Stimulated activated CD8-positive, alpha-beta memory T cell treated with anti-CD3 and anti-CD28 coated beads, Interleukin-4, amount 100 ng/mL, for 48 hours (primary cell): ENCODE measurements at places on chromosomes 3 and 15.

GRCh38 chr15:68556139-68556990, 22.4 kb upstream of the CORO2B start:
- DNase-seq = no peak

GRCh38 chr3:78830470-78830869, 937.3 kb downstream of the ROBO1 start:
- no peak for DNase-seq

GRCh38 chr3:58151637-58152036, 59.1 kb downstream of the DNASE1L3 start:
- no peak for DNase-seq

DNA sequence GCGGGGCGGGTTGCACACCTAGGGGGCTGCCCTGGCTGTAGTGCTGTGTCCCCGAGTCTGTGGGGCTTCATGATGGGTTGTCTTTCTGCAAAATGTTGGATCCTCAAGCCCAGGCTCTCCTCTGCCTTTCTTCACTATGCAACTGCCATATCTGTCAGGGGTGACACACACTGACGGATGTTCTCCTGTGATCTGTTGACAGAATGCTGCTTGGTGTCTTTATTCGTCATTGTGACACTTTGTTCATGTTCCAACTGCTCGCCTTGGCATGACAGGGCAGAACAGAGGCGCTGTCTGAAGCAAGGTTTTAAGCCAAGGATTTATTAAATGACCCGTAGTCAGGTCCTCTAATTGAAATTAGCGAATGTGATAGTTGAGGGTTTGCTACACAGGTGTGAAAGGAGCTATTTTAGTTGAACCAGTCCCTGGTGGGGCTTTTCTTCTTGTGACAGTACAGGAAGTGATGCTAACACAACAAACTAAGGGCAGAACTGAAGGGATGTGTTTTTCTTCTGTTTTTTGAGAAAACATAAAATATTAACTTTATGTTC, 173.4 kb downstream of the MCTP2 start:
- DNase-seq = no peak

DNA sequence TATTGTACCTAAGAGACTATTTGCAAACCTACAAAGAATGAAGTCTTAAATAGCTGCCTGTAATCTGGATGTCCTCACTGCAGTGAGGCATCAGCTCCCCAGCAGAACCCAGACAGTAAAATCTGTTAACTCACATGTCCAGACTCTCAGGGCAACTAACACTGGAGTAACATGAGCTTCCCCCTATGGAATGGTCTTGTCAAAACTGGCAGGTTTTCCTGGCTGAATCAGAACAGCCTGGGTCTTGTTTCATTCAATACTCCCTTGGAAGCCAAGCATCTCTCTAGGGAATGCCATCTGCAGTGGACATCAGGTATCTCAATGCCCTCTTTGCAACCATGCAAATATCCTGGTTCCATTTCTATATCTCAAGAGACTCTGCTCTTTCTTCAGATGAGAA, 24.4 kb downstream of the PTPN9 start:
- no peak for DNase-seq

- no peak for DNase-seq
Measured at GRCh38 chr15:32861761-32862160, 144.0 kb downstream of the GREM1 start.

DNA sequence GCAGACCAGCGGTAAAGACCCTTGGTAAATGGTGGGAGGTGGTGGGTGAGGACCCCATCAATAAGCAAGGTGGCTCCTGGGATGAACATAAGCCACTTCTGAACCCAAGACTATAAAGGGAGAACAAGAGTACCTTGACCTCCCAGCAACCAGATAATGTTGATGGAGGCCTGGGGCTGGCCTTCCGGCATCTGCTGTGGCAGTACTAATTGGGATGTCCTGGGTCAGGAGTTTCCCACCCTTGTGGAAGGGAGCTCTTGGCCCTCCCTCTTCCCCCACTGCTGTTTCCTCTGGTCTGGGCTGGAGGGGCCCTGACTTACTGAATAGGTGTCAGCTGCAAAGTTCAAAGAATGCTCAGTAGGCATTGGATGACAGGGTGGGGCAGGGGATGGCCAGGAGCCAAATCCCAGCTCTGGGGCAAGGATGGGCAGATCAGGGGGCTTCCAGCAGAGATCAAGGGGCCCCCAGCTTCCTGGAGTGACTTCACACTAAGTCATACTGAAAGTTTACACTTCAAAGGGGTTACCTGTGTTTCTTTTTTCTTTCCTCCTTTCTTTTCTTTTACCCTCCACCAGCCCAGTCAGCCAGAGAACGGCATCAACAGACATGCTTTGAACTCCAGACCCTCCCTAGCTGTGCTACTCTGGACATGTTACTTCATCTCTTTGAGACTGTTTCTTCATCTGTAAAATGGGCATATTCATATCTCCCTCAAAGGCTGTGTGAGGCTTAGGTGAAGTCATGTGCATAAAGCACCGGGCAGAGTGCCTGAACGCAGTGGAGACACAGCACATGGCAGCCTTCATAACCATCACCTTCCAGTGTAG, 1.5 kb downstream of the RBP1 start:
- DNase-seq = no peak

DNA sequence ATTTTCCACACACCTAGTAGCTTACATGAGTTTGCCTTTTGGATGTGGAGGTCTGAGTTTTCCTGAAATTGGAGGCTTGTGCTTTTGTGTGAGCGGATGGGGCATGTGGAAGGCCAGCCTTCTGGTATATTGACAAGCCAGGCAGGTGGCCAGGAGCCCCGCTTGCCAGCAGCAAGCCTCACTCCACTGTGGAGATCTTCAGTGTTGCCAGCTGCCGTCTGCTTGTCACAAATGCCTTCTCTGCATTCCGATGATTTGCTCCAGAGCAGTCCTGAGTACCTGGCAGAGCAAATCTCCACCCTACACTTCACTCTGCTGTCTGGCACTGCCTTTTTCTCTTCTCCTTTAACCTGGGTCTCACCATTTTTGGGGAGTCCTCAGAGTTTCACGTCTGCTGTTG, 29.1 kb upstream of the CHST2 start:
- no peak for DNase-seq

GRCh38 chr3:130607553-130608154, 90.7 kb downstream of the COL6A6 start:
- no peak for DNase-seq

DNA sequence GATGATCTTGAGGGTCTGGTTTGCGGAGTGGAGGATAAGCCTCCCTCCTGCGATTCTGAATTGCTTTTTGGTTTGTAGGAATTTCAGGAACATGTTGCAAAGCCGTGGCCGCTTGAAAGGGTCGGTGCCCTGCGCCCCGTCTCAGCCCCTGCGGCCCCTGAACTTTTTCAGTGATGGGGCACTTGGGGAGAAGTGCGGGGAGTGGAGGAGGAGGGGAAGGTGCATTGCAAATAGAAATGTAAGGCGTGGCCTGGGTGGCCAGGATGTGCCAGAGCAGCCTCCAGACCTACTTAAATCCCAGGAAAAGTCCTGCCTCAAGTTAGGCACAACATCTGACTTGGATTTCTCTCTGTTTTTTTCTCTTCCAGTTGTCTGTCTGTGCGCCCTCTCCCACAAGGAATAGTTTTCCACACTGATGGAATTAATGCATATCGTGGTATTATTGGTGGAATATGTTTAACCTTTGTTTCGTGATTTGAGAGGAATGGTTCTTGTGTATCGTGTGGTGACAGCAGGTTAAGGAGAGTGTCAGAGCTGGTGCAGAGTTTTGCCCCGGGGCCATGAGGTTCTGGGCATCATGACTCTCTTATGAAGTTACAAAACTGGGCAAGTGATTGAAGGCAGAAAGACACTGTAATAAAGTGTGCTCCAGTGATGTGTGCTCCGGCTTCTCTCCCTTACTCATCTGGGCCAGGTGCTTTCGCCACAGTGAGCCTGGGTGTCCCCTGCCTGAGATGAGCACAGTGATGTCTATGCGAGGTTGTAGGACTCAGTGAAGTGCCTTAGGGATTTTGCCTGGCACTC, 153.8 kb downstream of the PGPEP1L start:
- DNase-seq = no peak

DNA sequence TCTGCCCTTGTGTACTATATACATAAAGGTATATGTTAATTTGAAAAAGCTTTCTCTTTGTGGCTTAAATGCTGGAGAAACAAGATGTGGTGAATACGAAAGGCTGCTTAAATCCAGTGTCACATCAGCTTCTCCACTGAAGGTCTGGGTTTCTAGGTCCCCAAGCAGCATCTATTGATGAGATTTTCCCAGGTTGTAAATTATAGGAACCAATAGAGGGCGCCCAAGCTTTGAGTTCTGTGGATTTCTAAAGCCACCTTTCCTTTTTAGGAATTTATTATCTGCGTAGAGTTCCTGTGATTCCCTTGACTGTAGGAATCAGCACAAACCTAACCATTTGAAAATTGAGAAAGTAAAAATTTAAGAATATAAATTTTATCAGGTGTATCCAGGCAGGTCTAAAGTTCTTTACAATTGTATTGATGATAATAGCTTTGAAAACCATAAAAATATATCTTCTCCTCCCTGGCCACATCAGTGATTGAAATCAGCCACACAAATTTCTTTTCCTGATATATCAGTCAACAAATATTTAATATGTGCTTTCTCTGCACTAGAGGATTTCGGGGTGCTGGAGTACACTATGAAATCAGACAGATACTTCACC, 88.3 kb upstream of the ADAMTSL3 start:
- DNase-seq = no peak

GRCh38 chr3:175741951-175742350, 882.8 kb downstream of the NAALADL2 start:
- no peak for DNase-seq

GRCh38 chr15:33148129-33148751, 46.3 kb downstream of the FMN1 start:
- no peak for DNase-seq

- no peak for DNase-seq
Measured at GRCh38 chr3:156691920-156692319, 17.5 kb downstream of the TIPARP start.

- DNase-seq = no peak
Measured at GRCh38 chr3:11913316-11913715, 66.6 kb upstream of the TAMM41 start.

GRCh38 chr3:186220911-186221645, 112.2 kb upstream of the ETV5 start:
- DNase-seq = no peak

- no peak for DNase-seq
Measured at GRCh38 chr3:14513566-14514322, 26.4 kb downstream of the GRIP2 start.

DNA sequence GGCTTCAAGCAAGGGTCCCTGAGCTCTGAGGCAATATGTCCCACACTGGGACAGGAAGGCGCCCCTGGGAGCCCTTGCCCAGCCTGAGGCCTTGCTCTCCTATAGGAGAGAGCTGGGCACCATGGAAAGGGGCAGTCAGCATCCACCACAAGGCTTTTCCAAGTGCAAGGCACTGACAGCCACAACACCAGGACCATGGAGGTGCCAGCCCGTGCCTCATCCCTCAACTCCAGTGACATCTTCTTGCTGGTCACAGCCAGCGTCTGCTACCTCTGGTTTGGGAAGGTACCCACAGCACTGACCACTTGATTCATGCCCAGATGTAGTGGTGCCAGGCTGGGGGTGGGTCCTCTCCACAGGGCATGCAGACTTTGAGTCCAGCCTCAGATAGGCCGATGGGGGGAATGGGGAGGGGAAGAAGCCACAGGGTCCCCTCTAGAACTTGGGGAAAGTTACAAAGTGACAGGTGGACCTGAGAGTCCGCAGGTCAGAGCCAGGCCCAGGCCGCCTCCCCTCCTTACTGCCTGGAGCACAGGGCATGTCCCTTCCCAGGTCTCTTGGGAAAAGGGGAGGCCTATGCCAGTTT, 11.8 kb downstream of the VILL start:
- no peak for DNase-seq

GRCh38 chr3:81788610-81789009, 27.2 kb upstream of the GBE1 start:
- no peak for DNase-seq

DNA sequence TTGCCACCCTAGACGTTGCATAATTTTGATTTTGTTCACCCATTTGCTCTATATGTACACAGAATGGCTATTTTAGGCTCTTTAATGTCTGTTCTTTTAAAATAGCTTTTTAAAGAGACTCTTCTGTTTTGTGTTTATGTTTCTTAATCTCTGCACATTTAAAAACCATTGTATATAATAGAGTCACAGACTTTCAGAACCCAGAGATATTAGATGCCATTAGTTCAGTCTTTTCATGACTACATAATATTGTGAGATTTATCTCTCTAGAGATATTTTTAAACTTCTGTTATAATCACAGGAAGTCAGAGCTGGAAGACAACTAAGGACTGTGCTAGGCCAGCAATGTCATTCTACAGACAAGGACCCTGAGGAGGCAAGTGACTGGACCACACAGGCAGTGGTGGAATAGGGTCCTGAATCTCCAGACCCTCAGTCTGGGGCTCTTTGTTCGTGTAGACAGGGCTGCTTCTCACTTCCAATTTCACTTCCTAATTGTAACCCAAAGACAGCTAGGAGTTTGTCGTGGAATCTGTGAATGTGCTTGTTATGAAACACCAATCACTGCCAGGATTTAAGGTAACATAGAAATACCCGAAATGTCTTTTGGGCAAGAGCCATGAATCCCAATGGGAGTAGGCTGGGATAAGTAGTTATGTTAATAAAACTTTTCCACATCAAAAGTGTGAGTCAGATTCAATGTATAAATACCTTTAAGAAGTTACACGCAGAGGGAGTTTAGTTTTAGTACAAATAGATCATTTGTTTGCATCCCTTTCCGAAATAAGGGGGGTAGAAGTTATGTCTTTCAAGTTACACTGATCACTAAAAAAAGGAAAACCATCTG, 165.2 kb upstream of the ROPN1 start:
- no peak for DNase-seq

GRCh38 chr3:123390865-123391600, 57.9 kb downstream of the ADCY5 start:
- DNase-seq = no peak

GRCh38 chr3:152362086-152362485, 93.4 kb downstream of the MBNL1 start:
- DNase-seq = no peak

DNA sequence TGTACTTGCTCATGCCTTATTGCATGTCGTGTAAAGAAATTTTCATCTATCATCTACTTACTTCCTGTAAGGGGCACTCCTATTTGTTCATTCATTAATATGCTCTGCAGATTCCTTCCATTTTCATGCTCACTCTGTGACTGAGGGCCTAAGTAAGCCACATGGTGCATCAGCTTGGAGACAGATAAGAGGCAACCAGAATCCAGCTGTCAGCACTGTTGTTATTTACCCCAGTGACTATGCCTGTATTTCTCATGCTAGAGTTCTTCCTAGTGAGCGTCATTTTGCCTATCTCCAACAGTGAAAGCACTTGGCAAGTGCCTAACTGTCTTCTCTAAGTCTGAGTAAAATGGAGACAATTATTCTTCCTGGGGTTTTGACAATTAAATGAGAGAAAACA, 124.8 kb upstream of the ABI3BP start:
- no peak for DNase-seq

- no peak for DNase-seq
Measured at GRCh38 chr3:127789051-127789450, 33.3 kb downstream of the MGLL start.
